ENCODE measurements at places on chromosomes 5 and 9.

DNA sequence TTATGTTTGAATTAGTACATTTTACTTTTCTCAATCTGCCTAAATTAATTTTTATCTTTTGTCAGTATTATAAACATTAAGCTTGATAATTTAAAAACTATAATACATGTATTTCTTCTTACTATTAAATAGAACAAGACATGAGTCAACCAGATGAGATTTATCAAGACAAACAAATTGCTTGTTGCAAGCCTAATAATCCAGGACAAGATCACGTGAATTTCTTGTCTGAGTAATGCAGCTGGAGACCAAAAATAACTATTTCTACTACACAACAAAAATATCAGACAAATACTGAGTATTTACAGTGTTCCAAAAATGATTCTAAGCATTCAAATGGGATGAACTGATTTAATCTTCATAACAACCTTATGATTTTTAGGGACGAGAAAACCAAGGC, 339.1 kb upstream of the PRR16 start:
- DNase-seq, result no peak

DNA sequence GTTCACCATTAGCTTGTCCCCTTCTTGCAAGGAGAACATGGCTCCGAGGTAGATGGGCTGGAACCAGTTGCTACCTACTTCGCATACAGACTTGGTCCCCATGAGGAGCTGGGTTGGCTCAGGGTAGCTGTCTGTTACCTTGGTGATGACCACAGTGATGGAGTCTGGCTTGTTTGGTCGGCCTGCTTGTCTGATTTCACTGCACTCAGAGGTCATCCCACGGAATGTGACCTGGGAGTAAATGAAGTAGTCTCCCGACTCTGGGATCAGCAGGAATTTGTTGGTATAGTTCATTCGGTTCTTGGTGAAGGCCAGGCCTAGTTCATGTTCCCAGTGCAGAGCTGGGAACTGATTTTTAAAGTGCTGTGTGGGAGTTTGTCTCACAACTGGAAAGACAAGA, 15.3 kb downstream of the TNFSF15 start:
- no peak for DNase-seq

GRCh38 chr9:130555968-130556367, 23.4 kb upstream of the FUBP3 start:
- peak; percentile 24 for DNase-seq

- peak; percentile 27 for DNase-seq
Observed at GRCh38 chr5:58849921-58850667, 267.2 kb downstream of the RAB3C start.

Measured in fibroblast of skin of right biceps (primary cell).